ENCODE measurements at places on chromosomes 6 and 20. TPM values are rescaled to one million over a fixed set of nuclear protein-coding genes. Genes with fewer than 3 reads are reported as not detected.

The FAM217A gene
- polyA plus RNA-seq = not detected

The HCK gene
- 1.3 TPM for polyA plus RNA-seq

The SEL1L2 gene
- not detected for polyA plus RNA-seq

The TBXT gene
- not detected for polyA plus RNA-seq

The BFSP1 gene
- 1.2 TPM for polyA plus RNA-seq

The TCF21 gene
- polyA plus RNA-seq = 1.2 TPM

The TPX2 gene
- polyA plus RNA-seq = 9.1 TPM

The CD109 gene
- 7.9 TPM for polyA plus RNA-seq

The MICA gene
- 9.9 TPM for polyA plus RNA-seq

The KIF25 gene
- polyA plus RNA-seq = 0.10 TPM

The OOEP gene
- polyA plus RNA-seq = 0.34 TPM

The PLA2G7 gene
- 0.12 TPM for polyA plus RNA-seq

The MUCL3 gene
- 17.8 TPM for polyA plus RNA-seq

The HLA-A gene
- polyA plus RNA-seq = 259 TPM

The OR2B6 gene
- polyA plus RNA-seq = not detected

The NMBR gene
- polyA plus RNA-seq = not detected
